ENCODE measurements at places on chromosomes 6 and 20.

DNA sequence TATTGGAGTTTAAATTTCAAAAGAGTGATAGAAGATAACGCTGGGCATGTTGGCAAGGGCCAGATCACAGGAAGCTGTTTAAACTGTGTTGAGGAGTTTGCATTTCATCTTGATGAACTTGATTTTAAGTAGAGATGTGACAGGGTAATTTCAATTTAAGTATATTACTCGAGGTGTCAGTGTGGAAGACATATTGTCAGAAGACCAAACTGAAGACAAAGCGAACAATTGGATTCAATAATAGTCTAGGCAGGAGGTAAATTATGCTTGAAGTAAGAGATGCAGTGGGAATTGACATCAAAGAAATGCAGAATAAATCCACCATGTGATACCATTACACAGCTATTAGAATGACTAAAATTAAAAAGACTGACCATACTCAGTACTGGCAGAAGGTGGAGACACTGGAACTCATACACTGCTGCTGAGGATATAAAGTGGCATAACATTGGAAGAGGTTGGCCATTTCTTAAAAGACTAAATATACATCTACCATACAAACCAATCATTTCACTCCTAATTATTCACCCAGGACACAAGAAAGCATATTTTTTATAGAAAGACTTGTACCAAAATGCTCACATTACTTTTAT lies 240.8 kb downstream of the ARHGAP18 start:
- DNase-seq, result no peak

GRCh38 chr20:18288749-18289267 lies 481 bp downstream of the ZNF133 start:
- DNase-seq, result peak; percentile 30

DNA sequence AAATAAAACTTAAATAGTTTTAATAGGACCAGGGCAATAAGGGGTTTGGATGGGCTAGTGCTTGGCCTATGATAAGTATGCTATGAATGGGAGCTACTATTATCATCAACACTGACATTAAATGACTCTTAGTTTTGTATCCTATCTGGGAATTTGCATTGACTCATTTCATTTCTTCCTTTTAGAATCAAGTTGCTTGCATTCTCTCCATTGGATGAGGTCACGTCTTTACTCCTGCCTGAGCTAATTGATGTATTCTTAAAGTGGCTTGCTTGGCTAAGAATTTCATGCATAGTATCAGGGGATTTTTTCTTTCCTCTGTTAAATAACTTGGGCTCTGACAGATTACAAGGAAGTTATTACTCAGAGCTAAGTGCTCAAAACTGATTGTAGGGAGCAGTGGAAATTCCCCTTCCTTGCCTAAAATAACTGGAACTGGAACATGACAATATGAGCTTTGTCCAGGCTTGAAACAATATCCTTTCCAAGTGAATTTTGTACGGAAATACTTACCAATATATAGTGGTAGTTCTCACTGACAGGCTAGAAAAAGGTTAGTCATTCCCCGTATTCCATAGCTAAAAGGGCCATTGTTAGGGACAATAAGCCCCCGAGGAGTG lies 169.9 kb downstream of the BCAS1 start:
- DNase-seq, result no peak

GRCh38 chr6:159399751-159400221 lies 230.6 kb downstream of the FNDC1 start:
- no peak for DNase-seq

DNA sequence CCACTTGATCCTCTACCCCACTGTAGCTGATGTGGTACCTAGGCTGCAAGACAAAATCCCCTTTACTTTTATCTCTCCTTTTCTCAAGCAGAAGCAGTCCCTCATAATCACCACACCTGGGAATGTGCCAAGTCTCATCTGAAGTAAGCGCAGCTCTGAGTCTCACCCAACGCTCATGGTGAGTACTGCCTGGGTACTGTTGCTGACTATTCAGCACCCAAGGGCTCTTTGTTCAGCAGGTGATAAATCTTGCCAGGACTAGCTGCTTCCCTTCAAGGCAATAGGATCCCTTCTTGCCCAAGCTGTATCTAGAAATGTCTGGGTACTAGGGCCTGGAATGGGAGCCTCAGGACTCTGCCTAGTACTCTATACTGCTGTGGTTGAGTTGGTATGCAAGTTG lies 70.9 kb downstream of the GCLC start:
- DNase-seq, result no peak

DNA sequence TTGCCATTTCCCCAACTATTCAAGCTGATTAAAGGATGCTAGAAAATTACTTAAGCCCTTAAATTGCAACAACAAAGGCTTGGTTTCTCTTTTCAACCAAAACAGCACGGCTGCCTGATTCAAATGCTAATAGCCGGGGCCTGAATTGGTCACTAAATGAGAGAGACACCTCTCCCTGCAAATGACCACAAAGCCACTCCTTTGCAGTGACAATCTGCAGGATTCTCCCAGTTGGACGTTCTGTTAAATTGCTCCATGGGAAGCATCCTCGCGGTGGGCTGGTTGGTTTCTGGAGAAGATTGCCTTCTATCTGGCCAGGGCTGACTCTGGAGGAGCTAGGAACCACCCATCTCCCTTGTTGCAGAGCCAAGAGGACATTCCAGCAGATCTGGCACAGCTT lies 29.7 kb upstream of the TBXT start:
- DNase-seq, result no peak

GRCh38 chr6:119467488-119468081 lies 118.0 kb upstream of the MAN1A1 start:
- no peak for DNase-seq

- DNase-seq, result no peak
Measured at GRCh38 chr20:63635431-63636141, 8.7 kb upstream of the GMEB2 start.

DNA sequence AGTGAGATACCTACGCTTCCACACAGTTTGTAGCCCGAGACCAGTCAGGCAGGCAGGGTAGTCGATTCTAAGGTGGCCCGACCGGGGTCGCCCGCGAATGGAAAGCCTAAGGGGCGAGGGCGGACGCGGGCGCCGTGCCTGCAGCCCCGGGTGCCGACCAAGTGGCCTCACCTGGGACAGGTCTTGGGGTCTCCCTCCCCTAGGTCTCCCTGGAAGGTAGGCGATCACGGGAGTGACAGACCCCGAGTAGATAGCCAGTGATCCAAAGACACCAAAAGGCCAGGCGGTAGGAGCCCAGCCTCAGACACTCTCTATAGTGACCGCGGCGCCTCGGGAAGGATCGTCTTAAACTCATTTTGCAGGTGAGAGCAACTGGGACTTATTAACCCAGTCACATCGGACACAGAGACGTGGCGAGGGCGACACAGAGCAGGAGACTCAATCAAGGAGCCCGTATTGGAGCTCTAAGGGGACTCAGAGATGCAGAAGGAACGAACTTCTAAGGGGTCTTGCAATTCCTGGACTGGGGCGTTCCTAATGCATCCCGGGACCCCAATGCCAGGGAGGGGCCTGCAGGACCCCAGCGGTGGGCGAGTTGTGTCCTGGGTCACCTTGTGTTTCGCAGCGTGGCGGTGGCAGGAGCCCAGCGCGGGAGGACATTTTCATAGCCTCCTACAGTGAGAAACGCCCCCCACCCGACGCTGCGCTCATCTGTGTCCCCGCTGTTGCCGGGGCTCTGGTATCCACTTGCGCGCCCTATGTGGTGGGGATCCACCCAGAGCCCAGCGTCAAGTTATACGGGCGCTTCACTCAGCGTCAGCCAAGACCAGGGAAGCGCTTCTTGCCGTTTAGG lies 2.1 kb upstream of the VSX1 start:
- DNase-seq, result no peak

DNA sequence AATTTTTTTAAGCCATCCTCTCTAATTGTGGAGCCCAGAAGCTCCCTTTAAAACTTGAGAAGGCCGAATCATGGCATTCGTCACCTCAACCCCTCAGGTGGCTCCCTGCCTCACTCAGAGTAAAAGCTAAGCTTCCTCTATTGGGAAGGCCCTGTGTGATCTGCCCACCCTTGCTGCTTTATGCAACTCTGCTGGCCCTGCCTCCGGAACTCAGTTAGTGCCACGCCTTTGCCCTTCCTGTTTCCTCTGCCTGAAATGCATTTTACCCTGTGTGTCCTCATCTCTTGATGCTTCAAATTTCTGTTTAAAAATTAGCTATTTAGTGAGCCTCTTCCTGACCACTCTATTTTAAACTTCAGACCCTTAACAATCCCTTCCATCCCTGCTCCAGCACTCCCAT lies 5.7 kb downstream of the PACRG start:
- DNase-seq, result no peak

GRCh38 chr20:44166477-44166876 lies 20.5 kb downstream of the JPH2 start:
- DNase-seq, result no peak
